ENCODE measurements at places on chromosomes 6 and 20.

DNA sequence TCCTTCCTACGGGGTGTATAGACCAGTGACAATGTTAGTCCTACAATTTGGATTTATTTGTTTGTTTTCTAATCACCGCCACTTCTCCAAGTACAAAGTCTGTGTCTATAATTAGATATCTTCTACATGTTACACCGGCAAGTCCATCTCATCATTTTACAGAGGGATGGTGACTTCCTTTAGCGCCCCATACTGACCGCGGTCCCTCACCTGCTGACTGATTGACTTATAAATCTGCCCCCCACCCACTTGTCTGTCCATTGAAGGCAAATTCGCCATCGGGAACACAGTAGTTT is 8.9 kb upstream of the NR2E1 start:
- DNase-seq, result no peak

DNA sequence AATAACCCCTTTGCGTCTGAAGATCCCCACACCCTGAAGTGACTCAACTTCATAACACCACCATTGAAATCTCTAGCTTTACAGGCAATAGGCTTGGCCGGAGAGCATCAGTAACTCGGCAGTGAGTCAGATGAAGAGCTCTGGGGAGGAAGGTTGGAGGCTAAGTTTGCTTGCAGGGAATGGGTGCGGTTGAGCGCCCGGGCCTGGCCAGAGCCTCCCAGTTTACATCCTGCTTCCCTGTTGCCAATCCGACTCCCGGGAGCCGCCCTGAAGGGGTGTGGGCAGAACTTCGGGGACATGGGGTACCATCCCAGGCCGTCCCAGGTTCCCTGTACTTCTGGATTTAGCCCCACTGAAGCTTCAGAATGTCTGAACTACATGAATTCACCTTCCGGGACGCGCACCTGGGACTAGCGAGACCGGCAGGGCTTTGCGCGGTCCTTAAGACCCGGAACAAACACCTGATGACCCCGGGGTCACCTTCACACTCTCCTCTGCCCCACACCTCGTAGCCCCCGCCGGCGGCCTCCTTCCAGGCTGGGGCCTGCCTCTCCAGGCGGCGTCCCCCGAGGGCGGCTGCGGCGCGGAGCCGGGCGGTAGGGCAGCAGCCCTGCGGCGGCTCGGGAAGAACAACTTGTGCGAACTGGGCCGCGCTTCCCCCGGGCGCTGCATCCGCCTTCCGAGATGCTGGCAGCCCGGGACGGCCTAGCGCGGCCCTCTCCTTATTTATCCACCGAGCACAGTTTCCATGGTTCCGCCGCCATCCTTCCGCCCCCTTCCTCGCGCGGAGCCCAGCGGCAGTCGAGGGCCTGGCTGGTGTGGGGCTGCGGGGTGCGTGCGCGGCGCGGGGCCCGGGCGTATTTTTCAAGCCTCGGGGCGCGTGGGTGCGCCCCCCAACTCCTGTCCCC is 56.6 kb upstream of the RREB1 start:
- DNase-seq, result peak; percentile 93

- DNase-seq, result no peak
Observed at GRCh38 chr6:51533962-51534361, 553.5 kb downstream of the PKHD1 start.

GRCh38 chr6:119043265-119043664 is 35.2 kb downstream of the FAM184A start:
- DNase-seq, result no peak

- DNase-seq, result no peak
Observed at GRCh38 chr6:31728767-31729514, at the start of gene DDAH2. TSS of gene DDAH2 (minus strand) at chr6:31729299. CDS start at chr6:31729161, 138 bp downstream.
